ENCODE measurements at places on chromosomes 1 and 21.
A peak's percentile ranks its signal among the peaks of the same experiment; 100 is the strongest.

GRCh38 chr1:208631092-208631491, 386.9 kb upstream of the PLXNA2 start:
- no peaks in the 10 kb centered on the region for H3K4me1 ChIP-seq
- no peaks in the 10 kb centered on the region for H3K36me3 ChIP-seq
- no peak overlapping the region for H3K4me3 ChIP-seq
- DNase-seq, result no peak

GRCh38 chr1:89986020-89986419, 8.9 kb upstream of the ZNF326 start:
- no peak overlapping the region for H3K27ac ChIP-seq
- H3K36me3 ChIP-seq, result no peaks in the 10 kb centered on the region
- peaks cover 11% of the 10 kb centered on the region for H3K27me3 ChIP-seq
- H3K4me1 ChIP-seq, result no peaks in the 10 kb centered on the region

GRCh38 chr1:208181364-208181763, 62.8 kb downstream of the PLXNA2 start:
- H3K27ac ChIP-seq, result no peak overlapping the region
- peaks cover 17% of the 10 kb centered on the region for H3K27me3 ChIP-seq
- H3K4me1 ChIP-seq, result peaks cover 6% of the 10 kb centered on the region
- no peak for DNase-seq
- H3K4me3 ChIP-seq, result no peak overlapping the region

GRCh38 chr1:95249916-95250315, 15.9 kb downstream of the RWDD3 start:
- H3K27ac ChIP-seq, result no peak overlapping the region
- no peaks in the 10 kb centered on the region for H3K4me1 ChIP-seq
- DNase-seq, result no peak
- peaks cover 18% of the 10 kb centered on the region for H3K36me3 ChIP-seq

- H3K4me3 ChIP-seq, result no peak overlapping the region
- DNase-seq, result no peak
- no peaks in the 10 kb centered on the region for H3K36me3 ChIP-seq
- no peaks in the 10 kb centered on the region for H3K27me3 ChIP-seq
These were observed 111.4 kb downstream of the CACHD1 start for GRCh38 chr1:64581135-64581842.

- H3K27me3 ChIP-seq, result no peaks in the 10 kb centered on the region
- peaks cover 6% of the 10 kb centered on the region for H3K4me1 ChIP-seq
- no peak for DNase-seq
- H3K36me3 ChIP-seq, result peaks cover 15% of the 10 kb centered on the region
- H3K27ac ChIP-seq, result no peak overlapping the region
- no peak overlapping the region for H3K4me3 ChIP-seq
These were observed 80.2 kb downstream of the LRRC8D start for GRCh38 chr1:89900791-89901708.

DNA sequence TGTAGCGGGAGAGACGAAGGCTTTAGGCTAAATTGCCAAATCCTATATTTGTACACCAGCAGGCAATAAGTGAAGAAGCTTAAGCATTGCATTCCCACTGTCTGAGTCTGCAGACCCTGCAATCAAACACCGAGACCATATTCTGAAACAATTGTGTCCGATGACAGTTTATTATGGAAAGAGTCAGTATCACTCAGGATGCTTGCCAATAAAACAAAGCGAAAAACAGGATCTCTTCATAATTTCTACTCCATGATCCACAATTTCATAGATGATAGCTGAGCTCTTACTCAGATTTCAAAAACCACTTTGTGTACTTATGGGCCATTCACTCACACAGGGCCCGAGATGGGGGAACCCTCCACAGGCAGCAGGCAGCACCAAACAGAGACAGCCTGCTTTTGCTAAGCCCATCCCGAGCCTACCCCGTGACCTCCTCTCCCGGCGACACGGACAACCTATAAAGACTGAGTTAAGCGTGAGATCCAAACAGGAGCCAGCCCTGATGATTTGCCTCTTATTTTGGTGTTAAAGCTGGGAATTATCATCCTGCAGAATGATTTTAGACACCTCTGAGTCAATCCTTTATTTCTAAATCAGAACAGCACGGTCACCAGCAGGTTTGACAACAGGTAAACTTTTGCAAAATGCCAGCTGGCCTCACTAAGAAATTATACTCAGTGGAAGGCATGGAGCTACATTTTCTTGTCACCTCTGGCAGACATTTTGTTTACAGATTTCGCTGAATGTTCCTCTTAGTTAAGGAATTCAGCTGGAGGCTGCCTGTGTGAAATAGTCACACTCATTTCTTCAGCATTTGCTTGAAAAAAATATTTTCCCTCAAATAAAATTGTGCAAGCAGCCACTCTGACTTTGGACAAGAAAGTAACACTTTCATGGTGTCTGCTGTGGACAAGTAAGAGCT, 212.4 kb downstream of the GPATCH2 start:
- DNase-seq, result no peak
- H3K27ac ChIP-seq, result no peak overlapping the region
- H3K4me1 ChIP-seq, result no peaks in the 10 kb centered on the region
- H3K36me3 ChIP-seq, result no peaks in the 10 kb centered on the region
- H3K27me3 ChIP-seq, result peaks cover 5% of the 10 kb centered on the region
- H3K4me3 ChIP-seq, result no peak overlapping the region

DNA sequence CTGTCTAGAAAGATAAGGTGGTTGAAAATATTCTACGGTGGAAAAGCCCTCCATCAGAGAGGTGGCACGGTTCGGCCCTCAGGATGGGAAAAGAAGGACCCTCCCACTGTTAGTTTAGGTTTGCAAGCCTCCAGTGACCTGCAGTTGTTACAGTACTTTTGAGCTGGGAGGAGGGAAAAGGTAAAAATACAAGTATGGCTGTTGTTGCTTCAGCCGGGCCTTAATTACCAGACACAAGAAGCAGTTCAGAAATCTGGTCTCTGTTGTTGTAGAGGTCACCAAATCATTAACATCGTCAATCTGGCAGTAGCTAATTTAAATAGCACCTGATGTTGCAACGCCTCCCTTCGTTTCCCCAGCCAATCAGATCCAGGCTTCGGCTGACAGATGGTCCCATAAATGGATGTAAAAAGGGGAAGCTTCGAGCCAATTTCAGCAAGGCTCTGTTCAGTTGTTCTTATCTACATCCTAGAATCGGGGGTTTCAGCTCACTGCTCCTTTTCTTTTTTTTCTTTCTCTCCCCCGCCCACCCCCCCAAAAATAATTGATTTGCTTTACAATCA, at the start of gene ELAVL4:
Gene ELAVL4, plus strand, starts transcription at position 424 of the 563 bp plus-strand sequence. CDS start 270 bp downstream, outside the sequence.
- peaks cover 37% of the 10 kb centered on the region for H3K27me3 ChIP-seq
- no peak within 1 kb of the TSS for H3K27ac ChIP-seq
- no peaks in the 10 kb centered on the region for H3K36me3 ChIP-seq
- H3K4me3 ChIP-seq, result peak within 1 kb of the TSS; percentile 6
- no peak for DNase-seq

DNA sequence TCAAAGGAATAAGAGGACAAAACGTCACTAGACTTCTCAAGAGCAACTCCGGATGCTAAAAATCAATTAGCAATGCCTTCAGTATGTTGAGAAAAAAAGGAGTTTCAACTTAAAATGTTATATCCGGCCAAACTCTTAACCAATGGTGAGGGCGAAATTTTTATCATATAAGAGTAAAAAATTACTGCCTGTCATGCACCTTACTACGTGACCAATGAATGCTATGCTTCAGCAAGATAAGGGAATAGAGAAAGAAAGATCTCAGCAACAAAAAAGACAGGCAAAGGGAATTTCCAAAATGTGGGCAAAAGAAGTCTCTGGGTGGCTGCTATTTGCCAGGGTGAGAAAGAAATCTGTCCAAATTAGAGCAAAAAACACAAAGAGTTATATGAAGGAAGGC, 47.4 kb upstream of the LRRC7 start:
- no peak overlapping the region for H3K27ac ChIP-seq
- H3K36me3 ChIP-seq, result no peaks in the 10 kb centered on the region
- no peak for DNase-seq
- no peaks in the 10 kb centered on the region for H3K27me3 ChIP-seq
- no peak overlapping the region for H3K4me3 ChIP-seq

DNA sequence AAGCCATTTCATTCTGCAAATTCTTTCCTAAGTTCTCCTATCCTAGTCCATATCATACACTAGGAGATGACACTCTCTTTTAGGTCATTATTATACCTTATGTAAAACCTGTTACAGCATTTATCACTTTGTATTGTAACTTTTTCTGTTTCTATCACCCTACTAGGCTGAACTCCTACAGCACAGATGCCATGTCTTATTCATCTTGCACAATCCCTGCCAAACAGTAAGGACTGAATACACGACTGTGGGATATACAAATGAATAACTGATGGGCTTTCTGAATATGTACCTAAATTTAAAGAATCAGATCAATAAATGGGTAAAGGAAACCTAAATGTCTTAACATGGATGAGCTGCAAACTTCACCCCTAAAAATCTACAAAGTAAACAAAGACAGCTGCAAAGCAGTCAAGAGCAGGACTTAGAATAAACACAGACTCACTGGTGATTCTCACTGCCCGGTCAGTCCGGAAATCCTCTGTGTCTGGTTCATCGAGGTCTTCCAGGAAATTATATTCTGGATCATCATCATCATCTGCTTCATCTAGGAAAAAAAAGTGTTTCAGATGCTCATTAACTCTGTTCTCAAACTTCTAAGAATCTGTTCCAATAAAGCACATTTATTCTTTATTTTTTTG, 62.3 kb downstream of the GON4L start:
- no peaks in the 10 kb centered on the region for H3K27me3 ChIP-seq
- no peaks in the 10 kb centered on the region for H3K4me1 ChIP-seq
- no peak for DNase-seq
- H3K27ac ChIP-seq, result no peak overlapping the region
- peaks cover 43% of the 10 kb centered on the region for H3K36me3 ChIP-seq

DNA sequence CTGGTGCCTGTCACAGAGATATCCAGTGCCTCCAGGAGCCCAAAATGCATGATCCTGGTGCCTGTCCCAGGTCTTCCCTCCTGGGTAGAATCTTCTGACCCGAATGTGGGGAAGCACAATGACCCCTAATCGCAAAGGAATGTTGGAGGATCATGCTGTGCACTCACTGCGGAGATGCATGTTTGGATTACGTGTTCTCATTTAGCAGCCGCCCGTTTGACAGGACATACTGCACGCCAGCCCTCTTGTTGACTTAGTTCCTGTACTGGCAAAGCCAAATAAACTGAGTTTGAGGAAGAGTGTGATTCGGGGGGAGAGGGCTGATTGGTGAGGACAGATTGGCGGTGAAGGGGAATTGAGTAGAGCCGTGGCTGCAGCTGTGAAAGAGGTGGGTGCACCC, 85.9 kb upstream of the SIM2 start:
- no peak overlapping the region for H3K27ac ChIP-seq
- H3K4me1 ChIP-seq, result no peaks in the 10 kb centered on the region
- DNase-seq, result no peak

DNA sequence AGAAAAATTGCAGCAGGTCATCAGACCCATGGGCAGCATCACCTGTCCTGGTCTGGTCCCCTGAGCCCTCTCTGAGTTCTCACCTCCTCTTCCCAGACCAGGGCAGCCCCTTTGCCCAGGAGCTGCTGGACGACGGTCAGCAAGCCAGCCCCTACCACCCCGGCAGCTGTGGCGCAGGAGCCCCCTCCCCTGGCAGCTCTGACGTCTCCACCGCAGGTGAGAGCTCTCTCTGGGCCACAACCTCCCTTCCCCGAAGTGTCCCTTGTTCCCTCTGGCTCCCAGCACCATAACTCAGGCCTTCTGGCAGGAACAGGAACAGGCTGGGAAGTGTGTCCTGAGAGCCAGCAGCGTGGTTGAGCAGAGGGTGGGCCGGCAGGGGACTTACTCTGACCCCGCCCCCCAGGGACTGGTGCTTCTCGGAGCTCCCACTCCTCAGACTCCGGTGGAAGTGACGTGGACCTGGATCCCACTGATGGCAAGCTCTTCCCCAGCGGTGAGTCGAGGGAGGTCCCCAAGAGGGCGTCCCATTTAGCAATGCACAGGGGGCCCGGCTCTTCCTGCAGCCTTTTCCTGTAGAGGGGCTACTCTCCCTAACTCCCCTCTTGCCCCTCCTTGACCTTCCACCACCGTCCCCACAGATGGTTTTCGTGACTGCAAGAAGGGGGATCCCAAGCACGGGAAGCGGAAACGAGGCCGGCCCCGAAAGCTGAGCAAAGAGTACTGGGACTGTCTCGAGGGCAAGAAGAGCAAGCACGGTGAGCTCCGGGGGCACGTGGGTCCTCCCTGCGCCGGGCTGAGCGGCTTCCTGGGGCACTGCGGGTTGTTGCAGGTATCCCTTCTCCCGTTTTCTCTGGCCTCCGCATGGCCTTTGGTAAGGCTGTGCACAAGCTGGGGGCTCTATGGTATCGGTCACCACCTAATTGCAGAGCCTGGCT, 2.4 kb downstream of the ELF3 start:
- H3K4me1 ChIP-seq, result no peaks in the 10 kb centered on the region
- no peak overlapping the region for H3K27ac ChIP-seq
- no peak overlapping the region for H3K4me3 ChIP-seq
- no peaks in the 10 kb centered on the region for H3K36me3 ChIP-seq

- H3K4me1 ChIP-seq, result peaks cover 14% of the 10 kb centered on the region
- no peak for DNase-seq
- H3K4me3 ChIP-seq, result no peak overlapping the region
- H3K36me3 ChIP-seq, result no peaks in the 10 kb centered on the region
- no peaks in the 10 kb centered on the region for H3K27me3 ChIP-seq
These were observed 7.0 kb upstream of the KCNE1 start for GRCh38 chr21:34519016-34519415.

GRCh38 chr1:160177667-160178066, 12.7 kb upstream of the CASQ1 start:
- H3K4me3 ChIP-seq, result no peak overlapping the region
- H3K4me1 ChIP-seq, result no peaks in the 10 kb centered on the region
- H3K27ac ChIP-seq, result no peak overlapping the region
- peaks cover 31% of the 10 kb centered on the region for H3K27me3 ChIP-seq
- DNase-seq, result no peak

DNA sequence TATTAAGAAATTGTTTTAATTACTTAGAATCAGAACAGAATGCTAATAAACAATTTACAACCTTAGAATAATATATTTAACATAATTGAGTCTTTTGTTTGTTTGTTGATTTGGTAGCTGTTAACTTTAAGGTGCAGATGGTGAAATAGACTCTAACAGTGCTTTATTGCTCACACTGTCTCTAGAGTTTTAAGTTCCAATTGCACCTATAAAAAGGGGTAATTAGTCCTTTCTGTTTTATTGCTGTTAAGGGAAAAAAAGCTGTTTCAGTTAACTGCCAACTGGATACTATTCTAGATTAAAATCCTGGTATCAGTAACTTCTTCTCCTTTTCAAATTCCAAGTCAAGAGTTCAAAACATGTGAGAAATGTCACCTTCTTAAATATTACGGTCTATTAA, 197.6 kb upstream of the TMPRSS15 start:
- H3K27ac ChIP-seq, result no peak overlapping the region
- H3K36me3 ChIP-seq, result no peaks in the 10 kb centered on the region
- DNase-seq, result no peak

DNA sequence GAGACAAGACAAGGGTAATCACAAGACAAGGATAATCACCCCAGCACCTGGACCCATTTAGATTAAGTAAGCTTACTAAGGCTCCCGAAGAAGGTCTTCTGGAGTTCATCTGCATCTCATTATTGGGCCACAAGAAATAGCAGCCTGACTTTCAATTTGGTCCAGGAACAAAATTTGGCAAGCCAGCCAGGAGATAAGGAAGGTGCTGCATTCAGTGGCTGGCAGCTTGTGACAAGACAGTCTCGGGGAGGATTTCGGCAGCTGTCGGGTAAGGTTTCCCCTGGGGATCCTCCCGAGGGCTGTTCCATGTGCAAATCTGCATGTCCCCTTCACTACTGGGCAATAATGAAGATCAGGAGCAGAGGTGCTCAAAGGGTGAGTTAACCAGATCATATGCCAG, 195.2 kb downstream of the FCRL5 start:
- no peaks in the 10 kb centered on the region for H3K36me3 ChIP-seq
- H3K27me3 ChIP-seq, result peaks cover 7% of the 10 kb centered on the region
- H3K4me1 ChIP-seq, result no peaks in the 10 kb centered on the region
- H3K27ac ChIP-seq, result no peak overlapping the region
- no peak for DNase-seq

Data from activated CD8-positive, alpha-beta T cell treated with anti-CD3 and anti-CD28 coated beads, Interleukin-2, amount 10 ng/mL, durations not matched to agents 7 days and 5 days (primary cell).